ENCODE measurements at places on chromosomes 6 and 20.

DNA sequence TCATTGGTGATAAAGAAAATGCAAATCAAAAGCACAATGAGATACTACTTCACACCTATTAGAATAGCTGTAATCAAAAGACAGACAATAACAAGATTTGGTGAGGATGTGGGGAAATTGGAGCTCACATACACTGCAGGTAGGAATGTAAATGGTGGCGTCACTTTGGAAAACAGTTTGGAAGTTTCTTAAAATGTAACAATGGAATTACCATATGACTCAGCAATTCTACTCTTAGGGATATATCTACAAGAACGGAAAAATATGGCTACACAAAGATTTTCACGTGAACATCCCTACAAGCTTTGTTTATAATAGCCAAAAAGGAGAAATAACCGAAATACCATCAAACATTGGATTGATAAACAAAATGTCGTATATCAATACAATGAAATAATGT is 270.4 kb downstream of the DOK5 start:
- DNase-seq = no peak

DNA sequence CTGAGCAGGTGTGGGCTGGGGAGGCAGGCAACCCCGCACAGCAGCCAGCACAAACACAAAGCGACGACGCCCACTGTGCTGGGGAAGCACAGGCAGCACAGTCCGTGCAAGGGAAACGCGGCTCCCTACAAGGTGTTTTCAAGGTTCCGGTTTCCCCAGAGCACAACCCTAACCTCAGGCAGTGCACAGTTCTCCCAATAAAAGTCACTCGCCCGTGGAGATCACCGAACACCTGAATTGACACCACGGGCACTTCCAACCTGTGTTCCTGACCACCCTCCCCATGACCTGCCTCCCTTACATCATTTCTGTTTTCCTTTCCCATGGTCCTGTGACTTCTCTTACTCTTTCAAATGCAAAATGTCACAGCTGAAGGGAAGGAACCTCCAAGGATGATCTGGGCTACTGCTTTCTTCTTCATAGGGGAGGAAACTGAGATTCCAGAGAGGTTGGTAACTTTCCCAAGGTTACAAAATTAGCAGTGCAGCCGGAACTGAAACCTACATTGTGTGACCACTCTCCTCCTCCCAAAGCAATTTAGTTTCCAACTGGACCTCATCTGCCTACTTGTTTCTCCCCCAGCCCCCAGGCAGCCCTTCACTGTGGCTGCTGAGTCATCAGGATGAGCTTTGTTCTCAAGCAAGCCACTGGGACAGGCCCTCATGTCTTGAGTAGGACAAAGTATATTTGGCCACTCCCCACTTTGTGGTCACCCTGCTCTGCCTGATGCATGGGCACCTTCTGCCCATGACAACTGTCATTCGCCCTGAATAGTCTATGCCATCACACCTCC is 125.3 kb downstream of the ATXN1 start:
- DNase-seq = peak; percentile 91

GRCh38 chr6:72084992-72085569 is 198.7 kb downstream of the RIMS1 start:
- DNase-seq = peak; percentile 25

- DNase-seq = no peak
Observed at GRCh38 chr6:41942067-41942851, 651 bp upstream of the CCND3 start.

DNA sequence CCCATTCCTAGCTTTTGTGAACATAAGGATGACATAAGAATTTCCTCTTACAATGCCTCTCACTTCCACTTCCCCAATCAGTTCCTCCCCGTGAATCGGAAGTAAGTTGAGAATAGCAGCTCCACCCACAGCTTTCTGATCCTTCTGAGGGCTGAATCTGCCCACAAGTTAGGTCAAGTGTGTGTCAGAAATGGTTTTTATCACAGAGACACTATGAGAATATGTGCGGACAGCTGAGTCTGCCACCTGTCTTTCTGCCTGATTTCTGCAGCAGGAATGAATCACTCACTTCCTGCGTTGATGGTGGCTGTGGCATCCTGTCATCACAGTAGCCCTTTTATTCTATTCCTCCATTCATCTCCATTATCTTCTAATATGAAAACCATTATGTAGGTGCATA is 70.2 kb downstream of the RIN2 start:
- DNase-seq = peak; percentile 97

- no peak for DNase-seq
Observed at GRCh38 chr6:75491291-75491690, 2.3 kb downstream of the FILIP1 start.

GRCh38 chr6:70113171-70113570 is 189.7 kb downstream of the COL9A1 start:
- DNase-seq = no peak

- DNase-seq = no peak
Observed at GRCh38 chr6:41974281-41974825, 32.7 kb upstream of the CCND3 start.

- peak; percentile 87 for DNase-seq
Observed at GRCh38 chr6:150813993-150814359, 51.5 kb upstream of the MTHFD1L start.

DNA sequence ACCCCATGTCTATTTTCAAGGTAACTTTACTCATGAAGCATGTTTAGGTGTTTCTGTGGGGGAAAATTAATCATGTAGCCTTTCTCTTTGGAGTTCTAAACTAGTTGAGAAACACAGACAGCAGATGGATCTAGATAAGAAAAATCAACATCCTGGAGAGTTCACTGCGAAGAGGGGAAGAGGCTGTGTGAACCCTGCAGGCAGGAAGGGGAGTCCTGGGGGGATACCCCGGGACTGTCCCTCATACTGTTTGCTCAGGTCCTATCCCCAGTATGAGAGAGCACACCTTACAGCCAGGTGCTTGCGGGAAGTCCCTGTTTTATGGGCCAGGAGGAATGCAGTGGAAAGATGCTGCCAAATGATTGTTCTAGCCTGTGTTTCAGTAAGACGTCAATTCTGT is 32.7 kb downstream of the CHMP4B start:
- DNase-seq = peak; percentile 35

DNA sequence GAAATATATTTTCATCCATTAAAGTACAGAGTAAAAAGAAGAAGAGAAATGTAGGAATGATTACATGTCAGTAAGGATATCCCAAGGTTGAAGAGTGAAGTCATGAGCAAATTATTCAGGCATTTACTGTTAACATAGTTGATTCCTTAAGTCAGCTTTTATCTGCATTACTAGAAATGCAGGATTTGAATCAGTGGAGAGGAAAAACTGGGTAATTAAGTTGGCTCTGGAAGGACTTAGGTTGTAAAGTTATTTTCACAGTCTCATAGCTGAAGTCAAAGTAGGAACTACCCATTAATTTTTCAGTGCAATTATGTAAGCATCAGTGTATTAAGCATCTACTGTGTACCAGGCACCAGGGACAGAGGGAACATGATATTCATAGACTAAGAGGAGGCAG is 7.8 kb downstream of the NAA20 start:
- DNase-seq = no peak

- DNase-seq = peak; percentile 76
Observed at GRCh38 chr6:42452171-42453030, 675 bp upstream of the TRERF1 start.

GRCh38 chr6:170088582-170088955 is 202.3 kb downstream of the DLL1 start:
- no peak for DNase-seq

GRCh38 chr6:154230910-154231595 is 125.5 kb downstream of the IPCEF1 start:
- DNase-seq = no peak

- DNase-seq = no peak
Observed at GRCh38 chr6:101783287-101783686, 389.8 kb downstream of the GRIK2 start.

GRCh38 chr6:73258721-73259120 is 4.3 kb downstream of the KHDC1 start:
- DNase-seq = no peak

DNA sequence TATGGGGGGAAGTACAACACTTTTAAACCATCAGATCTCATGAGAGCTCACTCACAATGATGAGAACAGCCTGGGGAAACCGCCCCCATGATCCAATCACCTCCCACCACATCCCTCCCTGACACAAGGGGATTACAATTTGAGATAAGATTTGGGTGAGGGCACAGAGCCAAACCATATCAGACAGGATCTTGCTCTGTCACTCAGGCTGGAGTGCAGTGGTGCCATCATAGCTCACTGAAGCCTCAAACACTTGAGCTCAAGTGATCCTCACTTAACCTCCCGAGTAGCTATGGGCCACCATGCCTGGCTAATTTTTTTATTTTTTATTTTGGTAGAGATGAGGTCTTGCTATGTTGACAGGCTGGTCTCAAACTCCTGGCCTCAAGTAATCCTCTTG is 5.1 kb upstream of the IYD start:
- no peak for DNase-seq

- DNase-seq = peak; percentile 96
Observed at GRCh38 chr6:51868591-51869355, 218.6 kb downstream of the PKHD1 start.

DNA sequence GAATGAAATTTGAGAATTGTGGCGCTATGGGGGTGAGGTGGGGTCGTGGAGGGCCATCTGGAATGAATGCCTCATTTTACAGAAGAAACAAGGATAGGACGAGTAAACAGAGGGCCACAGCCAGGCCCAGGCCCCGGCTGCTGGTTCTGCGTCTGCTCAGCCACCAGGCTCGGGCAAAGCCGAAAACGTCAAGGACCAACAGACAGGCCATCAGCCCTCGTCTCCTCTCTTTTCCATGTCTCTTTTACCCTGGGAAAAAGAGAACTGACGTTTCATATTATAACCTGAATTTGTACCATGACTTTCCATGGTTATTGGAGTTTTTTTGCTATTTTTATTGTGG is 212.4 kb upstream of the ARID1B start:
- no peak for DNase-seq

DNA sequence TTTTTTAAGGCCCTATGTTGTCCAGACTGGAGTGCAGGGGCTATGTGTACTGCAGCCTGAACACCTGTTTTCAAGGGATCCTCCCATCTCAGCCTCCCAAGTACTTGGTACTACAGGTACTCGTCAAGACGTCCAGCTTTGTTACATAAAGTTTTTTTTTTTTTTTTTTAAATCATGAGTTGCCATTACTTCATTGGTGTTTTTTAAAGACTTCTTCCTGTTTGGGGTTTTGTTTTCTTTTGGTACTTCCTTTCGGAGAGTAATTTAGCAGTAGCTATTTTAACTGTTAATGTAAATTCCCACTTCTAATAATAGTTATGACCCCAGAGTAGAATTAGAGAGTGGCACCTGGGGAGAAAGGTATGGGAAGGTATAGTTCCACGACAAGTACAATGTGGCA is 10.5 kb downstream of the ZNFX1 start:
- no peak for DNase-seq

DNA sequence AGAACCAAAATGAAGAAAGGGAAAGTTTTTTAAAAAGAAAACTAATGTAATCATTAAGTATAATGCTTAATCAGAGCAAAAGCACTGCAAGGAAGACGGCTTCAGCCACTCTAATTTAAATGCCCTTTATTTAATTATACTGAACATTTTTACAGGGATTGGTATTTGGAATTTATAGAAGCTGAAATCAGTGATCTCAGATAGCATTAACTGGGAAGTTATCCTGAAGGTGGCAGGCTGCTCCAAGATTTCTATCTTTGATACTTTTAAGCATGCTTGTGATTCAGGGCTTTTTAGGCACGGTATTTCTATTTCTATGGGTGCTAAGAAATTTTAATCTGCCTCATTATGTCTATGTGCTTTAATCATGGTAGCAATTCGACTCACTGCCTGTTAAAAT is 1.3 kb upstream of the NDUFAF4 start:
- peak; percentile 57 for DNase-seq

GRCh38 chr6:140370976-140371870 is 996.8 kb upstream of the CITED2 start:
- DNase-seq = no peak

- DNase-seq = peak; percentile 41
Observed at GRCh38 chr6:130620338-130620781, 206.8 kb upstream of the SMLR1 start.

DNA sequence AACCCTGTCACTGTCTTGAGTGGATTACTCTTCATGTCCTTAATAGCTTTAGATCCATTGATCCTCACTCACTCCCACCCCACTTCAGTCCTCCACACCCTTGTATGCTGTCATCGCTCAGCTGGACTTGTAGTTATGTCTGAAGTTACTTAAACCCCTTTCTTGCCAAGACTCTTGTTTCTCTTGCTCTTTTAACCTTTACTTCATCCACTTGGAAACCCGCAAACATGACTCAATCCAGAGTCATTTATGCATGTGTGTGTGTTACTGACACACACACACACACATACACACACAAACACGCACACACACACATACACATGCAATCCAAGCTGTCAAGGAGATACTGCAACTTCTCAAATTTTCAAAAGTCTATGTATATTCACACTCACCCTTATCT is 341.8 kb downstream of the SYNE1 start:
- peak; percentile 47 for DNase-seq

DNA sequence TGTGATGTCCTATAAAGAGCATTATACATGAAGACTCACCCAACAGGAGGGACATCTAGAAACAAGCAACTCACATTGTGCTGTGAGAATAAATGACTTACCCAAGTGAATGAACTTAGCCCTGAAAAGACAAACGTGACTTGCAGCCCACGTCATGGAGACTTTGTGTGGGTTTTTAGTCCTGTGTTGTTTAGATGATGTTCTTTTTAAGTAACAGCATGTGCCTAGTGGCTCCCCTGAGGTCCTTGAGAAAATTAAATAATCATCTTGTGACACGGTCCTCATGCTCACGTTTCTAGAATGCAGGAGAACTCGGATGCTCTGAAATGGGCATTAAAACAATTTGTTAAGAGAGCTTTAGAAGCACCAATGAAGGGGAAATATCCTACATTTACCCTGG is 165.1 kb downstream of the SASH1 start:
- no peak for DNase-seq

- no peak for DNase-seq
Observed at GRCh38 chr6:168358842-168359420, 39.4 kb upstream of the DACT2 start.

DNA sequence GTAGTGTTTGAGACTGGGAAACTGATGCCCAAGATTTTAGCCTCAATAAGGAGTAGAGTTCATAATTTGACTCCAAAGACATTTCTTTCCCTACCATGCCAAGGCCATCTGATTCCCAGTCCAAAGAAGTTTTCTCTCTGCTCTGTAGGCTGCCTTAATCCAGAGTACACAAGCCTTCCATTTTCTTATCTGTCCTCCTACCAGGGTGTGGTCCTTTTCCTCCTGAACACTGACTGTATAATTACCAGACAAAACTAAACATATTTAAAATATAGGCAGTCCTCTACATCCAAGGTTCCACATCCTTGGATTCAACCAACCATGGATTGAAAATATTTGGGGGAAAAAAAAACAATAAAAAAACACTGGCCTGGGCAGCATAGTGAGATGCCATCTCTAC is 108.4 kb downstream of the SLC16A10 start:
- no peak for DNase-seq

GRCh38 chr6:138959521-138959920 is 28.5 kb downstream of the REPS1 start:
- no peak for DNase-seq

GRCh38 chr6:138310294-138310693 is 67.4 kb upstream of the SMIM28 start:
- no peak for DNase-seq

- DNase-seq = no peak
Observed at GRCh38 chr20:33985280-33985679, 8.4 kb upstream of the RALY start.

All from PC-3 (cell line).